Esophagus squamous epithelium (tissue), 5 donors: ENCODE measurements at places on chromosomes 11 and 22.

GRCh38 chr11:19735909-19736498 is 23.4 kb downstream of the NAV2 start:
- no peak overlapping the region for H3K4me3 ChIP-seq
- DNase-seq, result no peak
- no peak overlapping the region for H3K27ac ChIP-seq
- H3K4me1 ChIP-seq, result peaks cover 4% of the 10 kb centered on the region

DNA sequence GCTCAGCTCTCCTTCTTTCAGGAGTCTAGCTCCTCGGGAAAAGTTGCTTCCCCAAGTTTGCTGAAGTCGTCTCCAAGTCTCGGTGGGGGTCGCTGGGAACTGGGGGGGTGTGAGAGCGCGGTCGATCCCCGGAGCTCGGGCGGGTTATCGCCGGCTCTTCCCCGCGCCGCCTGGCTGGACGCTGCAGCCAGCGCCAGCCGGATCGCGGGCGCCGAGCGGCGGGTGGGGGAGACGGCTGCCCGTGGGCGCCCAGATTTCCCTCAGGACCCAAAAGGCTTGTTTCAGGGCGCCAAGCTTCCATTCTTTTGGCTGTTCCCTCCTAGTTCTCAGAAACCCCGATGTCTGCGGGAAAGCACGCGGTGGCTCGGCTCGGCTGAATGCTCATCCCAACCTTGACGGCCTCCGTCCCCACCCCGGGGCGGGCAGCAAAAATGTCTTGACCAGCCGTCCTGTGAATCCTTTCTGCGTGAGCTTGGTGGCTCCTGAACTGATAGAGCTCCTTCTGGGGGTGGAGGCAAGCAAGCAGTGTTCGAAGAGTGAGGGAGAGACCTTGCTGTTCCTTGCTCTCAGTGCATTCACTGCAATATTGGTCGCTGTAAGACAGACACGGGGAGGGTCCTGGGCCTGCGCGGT is 1.7 kb downstream of the ZBTB16 start:
- peaks cover 12% of the 10 kb centered on the region for H3K36me3 ChIP-seq
- H3K27ac ChIP-seq, result peak overlapping the region; percentile 96
- no peaks in the 10 kb centered on the region for H3K27me3 ChIP-seq
- DNase-seq, result no peak

DNA sequence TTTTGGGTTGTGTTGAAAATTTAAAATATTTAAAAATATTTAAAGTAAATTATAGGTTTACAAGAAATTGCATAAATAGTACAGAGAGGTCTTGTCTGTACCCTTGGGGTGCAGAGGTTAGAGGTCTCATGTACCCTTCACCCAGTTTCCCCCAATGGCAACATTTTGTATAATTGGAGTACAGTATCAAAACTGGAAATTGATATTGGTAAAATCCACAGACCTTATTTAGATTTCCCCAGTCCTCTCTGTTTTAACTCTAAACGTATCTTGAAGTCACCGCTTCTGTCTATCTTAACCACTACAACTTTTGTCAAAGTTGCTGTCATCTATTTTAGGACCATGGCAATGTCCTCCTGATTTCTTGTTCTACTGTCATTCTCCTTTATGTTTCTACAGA is 10.9 kb downstream of the THY1 start:
- H3K4me3 ChIP-seq, result no peak overlapping the region
- no peaks in the 10 kb centered on the region for H3K4me1 ChIP-seq
- H3K27ac ChIP-seq, result no peak overlapping the region

DNA sequence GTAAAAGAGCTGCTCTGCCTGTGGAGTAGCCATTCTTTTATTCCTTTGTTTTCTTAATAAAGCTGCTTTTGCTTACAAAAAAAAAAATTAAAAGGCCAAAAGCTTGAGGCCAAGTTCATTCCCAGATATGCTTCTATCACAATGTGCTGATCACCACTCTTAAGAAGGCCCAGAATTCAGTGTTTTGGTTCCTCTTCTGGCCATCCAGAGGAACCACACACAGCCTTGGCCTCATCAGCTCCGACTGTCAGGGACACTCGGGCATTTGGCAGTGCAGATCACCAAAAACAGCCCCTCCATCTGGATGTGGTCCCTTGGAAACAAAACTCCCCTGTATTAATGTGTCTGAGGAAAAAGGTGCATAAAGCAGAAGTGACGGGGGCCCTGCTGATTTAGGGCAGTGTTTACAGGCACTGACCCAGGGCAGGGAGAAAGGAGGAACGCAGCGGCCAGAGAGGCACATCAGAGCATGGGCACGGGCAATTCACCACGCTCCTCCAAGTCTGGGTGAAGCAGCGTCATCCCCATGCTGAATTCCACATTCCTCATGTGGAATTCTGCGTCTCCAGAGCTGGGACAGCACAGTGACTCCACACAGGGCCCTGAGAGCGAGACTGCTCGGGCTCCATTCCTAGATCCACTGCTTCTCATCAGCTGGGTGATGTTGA is 17.7 kb downstream of the POLDIP3 start:
- H3K4me3 ChIP-seq, result no peak overlapping the region
- H3K27ac ChIP-seq, result peak overlapping the region; percentile 3
- no peak for DNase-seq

DNA sequence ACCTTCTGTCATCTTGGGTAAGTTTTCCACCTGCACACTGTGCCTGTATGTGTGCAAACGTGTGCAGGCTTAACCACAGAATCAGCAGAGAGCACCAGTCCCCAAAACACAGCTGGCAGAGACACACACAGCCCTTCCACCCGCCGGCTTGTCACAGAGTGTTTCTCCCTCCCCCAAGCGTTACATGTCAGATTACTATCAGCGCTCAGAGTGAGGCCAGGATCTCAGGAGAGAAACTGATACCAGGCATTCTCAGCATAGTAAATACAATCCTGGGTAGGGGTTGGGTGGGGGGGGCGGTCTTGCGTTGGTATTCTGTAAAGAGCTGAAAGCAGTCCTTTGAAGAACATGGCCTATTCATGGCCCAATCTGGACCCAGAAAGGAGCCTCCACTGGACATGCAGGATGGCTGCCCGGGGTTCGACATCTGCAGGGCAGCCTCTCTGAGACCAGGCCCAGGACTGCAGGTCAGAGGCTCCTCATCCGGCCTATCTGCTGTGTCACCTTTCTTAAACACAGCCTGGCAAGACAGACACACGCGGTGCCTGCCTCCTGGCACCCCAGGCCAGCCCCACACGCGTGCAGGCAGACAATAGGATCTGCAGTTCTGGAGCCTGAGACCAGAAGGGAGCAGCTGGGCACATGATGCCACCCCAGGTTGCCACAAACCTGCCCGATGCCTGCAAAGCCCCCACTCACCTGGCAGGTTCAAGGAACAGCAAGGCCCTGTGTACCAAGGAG is 1.7 kb downstream of the OSBPL5 start:
- peak overlapping the region; percentile 80 for H3K27ac ChIP-seq
- no peaks in the 10 kb centered on the region for H3K36me3 ChIP-seq
- no peak for DNase-seq
- no peaks in the 10 kb centered on the region for H3K27me3 ChIP-seq
- H3K4me3 ChIP-seq, result peak overlapping the region; percentile 96

DNA sequence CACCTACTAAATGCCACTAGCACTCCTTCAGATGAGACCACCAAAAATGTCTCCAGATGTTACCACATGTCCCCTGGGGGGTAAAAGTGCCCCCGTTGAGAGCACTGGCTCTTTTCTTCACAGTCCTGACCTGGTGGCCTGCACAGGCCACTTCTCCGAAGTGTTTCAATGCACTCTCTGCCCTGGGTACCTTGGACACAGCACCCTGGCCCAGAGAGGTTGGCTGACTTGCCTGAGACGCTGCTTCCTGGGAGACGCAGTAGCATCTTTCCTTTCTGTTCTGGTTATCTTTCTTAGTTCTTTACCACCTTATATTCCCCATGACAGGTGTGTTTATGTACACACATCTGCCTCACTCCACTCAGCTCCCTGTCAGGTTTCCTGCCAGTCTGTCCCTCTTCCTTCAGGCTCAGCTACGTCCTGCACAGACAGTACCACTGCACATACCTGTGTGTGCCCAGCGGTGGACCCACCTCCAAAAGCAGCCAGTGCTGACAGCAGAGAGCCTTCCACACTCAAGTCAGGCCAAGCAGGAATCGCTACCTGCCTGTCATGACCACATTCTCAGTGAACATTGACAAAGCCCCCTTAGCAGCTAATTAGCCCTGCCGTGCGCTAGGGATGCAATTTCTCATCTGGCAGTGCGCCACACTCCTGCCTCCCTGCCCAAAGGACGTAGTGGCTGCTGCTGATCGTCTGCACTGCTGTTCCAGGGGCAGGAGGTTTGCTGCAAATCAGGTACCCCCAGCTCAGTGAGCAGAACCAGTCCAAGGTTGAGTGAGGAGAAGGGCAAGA is 39.0 kb downstream of the FAM83F start:
- no peaks in the 10 kb centered on the region for H3K36me3 ChIP-seq
- no peak overlapping the region for H3K27ac ChIP-seq
- H3K4me3 ChIP-seq, result no peak overlapping the region
- no peaks in the 10 kb centered on the region for H3K27me3 ChIP-seq

- no peak overlapping the region for H3K27ac ChIP-seq
- no peaks in the 10 kb centered on the region for H3K4me1 ChIP-seq
- no peak for DNase-seq
- no peaks in the 10 kb centered on the region for H3K36me3 ChIP-seq
- H3K4me3 ChIP-seq, result no peak overlapping the region
- H3K27me3 ChIP-seq, result no peaks in the 10 kb centered on the region
These were observed 115.0 kb upstream of the CD82 start for GRCh38 chr11:44450295-44450932.

DNA sequence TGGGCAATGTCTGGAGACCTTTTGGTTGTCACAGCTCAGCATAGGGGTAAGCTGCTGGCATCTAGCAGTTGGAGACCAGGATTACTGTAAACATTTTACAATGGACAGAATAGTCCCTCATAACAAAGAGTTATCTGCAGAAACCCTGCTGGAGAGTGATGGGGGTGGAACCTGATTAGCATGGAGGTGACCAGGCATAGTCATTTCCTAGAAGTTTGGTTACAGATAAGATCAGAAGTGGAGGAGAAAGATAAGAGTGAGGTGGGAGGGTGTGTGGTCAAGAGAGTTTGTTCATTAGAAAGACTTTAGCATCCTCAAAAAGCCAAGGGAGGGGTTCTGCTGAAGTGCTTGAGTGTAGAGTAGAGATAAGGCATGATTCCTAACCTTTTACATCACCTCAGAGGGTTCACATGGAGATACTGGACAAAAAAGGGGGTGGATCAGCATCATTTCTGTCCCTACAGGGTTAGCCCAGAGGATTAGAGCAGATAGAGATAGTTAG is 38.8 kb downstream of the PRDM11 start:
- H3K27ac ChIP-seq, result no peak overlapping the region
- H3K27me3 ChIP-seq, result no peaks in the 10 kb centered on the region
- H3K36me3 ChIP-seq, result peaks cover 5% of the 10 kb centered on the region
- DNase-seq, result no peak

DNA sequence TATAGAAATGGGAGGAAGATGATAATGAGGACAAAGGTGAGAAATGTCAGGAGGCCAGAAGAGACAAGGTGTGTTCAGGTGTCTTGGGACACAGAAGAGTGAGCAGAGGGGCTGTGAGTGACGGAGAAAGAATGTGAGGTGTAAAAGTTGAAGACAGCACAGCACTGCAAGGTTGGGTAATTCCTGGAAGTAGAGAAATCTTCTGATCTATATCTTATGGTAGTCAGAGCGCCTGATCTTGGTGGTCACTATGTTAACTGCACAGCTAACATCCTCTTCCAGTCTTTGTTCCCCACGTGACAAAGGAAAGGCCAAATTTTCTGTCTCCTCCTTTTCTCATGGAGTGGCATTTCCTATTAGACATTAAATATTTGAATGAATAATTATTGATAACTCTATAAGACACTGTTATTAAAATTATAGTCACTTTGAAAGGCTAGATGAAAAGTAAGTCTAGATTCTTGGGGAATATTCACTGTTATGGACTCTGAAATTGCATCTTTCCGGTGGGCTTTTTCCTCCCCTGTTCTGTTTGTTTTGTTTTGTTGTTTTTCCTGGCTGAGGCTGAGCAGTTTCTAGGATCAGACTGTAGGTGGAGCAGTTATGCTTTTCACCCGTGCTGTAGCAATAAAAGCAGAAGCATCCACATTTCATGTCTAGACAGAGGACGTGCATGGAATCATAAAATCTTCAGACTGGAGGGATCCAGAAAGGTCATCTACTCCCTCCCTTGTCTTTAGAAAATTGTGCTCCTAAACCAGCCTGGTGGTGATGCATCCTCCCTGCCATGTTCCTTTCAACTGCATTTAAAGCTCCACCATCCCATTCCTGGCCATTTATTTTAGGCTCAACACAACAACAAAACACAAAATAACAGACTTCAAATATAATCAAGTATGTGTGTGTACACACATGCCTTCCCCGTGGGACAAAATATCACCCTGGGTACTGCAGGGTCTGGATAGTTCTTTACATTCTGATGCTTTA is 26.6 kb downstream of the SC5D start:
- no peak overlapping the region for H3K27ac ChIP-seq
- no peak for DNase-seq
- H3K4me1 ChIP-seq, result no peaks in the 10 kb centered on the region
- H3K36me3 ChIP-seq, result no peaks in the 10 kb centered on the region

DNA sequence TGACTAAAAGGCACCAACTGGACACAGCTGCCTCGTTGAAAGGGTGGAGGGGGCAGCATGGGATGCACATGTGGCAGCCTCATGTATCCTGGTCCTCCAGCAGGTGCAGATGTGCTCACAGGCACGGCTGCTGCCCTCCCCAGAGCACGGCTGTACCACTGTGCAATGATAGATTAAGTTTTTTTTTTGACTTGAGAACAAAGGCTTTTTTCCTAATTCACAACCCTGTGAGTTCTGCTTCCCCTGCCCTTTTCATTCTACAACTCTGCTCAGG is 11.4 kb downstream of the DKK3 start:
- H3K27me3 ChIP-seq, result peaks cover 4% of the 10 kb centered on the region
- H3K4me3 ChIP-seq, result no peak overlapping the region
- no peak for DNase-seq
- no peak overlapping the region for H3K27ac ChIP-seq
- peaks cover 58% of the 10 kb centered on the region for H3K4me1 ChIP-seq
- no peaks in the 10 kb centered on the region for H3K36me3 ChIP-seq

DNA sequence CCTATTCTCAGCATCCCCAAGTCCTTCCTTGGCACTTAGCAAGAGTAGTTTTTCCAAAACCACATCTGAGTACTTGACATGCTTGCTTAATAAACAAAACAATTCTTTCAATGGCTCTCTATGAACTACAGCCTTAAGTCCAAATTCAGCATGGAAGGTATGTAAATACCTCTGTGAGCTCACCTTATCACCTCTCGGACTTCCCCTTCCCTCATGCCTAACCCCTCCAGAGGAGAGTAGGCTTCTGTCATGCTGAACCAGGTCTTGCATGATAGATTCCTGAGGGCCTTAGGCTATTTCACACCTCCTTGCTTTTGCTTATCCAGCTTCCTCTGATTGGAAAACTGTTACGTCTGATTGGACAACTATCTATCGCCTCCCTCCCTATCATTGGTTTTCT is 312.9 kb upstream of the CCDC90B start:
- H3K27me3 ChIP-seq, result no peaks in the 10 kb centered on the region
- no peak for DNase-seq
- H3K4me1 ChIP-seq, result peaks cover 18% of the 10 kb centered on the region
- no peak overlapping the region for H3K4me3 ChIP-seq

DNA sequence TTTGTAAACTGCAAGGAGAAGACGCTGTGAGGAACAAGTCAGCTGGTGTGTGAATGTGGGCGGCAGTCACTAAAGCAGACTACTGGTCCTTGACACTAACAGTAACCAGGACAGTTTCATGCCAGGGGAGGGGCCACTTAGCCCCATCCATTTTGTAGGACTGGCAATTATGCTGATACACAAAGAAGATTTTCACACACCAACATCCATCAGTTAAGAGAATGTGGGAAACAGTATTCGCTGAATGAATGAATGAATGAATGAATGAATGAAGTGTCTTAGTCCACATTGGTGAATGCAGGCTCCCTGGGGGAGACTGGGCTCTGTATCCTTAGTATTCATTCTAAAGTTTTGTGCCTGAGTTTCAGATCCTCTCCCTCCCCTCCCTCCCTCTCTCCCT is 590.4 kb downstream of the BRD1 start:
- no peaks in the 10 kb centered on the region for H3K36me3 ChIP-seq
- peaks cover 39% of the 10 kb centered on the region for H3K27me3 ChIP-seq
- H3K4me1 ChIP-seq, result no peaks in the 10 kb centered on the region
- DNase-seq, result no peak
